ENCODE measurements at places on chromosomes 11 and 22.

DNA sequence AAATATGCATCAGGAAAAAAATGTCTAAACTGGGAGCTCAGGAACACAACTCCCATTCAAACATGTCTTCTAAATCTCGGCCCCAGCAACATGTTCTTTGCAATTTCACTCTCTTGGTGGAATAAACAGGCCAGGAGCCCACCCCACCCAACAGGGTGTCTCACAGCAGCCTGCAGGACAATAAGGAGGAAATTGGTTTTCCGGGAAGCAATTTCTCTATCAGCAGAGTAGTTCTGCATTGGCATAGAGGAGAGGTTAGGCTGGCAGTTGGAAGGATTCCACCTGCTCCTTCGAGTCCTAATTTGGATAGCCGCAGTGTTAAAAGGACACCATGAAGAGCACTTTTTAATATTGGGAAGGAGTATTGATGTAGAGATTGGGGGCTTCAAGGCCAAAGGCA is 55.9 kb upstream of the BARX2 start:
- DNase-seq: no peak

DNA sequence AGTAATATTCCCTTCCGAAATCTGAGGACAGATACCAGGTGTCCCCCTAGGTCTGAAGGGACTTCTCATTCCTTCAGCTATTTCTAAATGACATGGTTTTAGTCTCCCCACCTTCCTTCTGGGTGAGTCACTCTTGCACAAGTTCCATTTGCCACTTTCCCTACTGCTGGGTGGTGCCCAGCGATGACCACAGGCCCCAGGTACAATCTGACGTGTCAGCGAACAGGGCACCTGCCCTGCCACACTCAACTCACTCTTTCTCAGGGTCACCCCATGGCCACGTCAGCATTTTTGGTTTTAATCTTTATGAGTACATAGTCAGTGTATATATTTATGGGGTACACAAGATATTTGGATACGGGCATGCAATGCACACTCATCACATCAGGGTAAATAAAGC is 17.2 kb downstream of the POU2AF1 start:
- no peak for DNase-seq

- DNase-seq: no peak
Observed at GRCh38 chr11:45859661-45860140, 12.4 kb downstream of the CRY2 start.

DNA sequence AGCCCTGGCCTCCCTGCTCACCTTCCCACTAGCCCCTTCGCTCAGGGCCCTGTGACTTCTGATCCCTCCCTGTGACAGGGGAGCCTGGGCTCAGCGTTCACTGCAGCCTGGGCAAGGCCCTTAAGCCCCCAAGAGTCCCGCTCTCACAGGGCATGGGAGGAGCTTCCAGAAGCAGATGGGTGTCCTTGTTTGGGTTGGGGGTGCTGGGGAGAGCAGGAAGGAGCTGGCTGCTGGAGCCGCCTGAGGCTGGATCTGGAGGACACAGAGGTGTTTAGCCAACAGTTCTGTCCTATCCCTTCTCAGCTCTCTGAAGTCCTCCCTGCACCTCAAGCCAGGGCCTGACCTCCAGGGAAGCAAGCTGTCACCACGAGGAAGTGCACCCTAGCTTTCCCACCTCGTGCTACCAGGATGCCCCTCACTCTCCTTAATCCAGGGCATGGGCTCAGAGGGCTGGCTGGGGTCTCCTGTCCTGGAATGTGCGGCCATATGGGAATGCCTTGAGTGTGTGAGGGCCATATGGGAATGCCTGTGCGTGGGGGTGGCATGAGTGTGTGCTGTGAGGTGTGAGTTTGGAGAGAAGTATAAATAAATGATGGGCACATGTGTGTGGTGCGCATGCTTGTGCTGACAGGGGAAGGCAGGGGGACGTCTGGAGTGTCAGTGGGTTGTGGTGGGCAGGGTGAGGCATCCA is 25.0 kb upstream of the TUB start:
- no peak for DNase-seq

DNA sequence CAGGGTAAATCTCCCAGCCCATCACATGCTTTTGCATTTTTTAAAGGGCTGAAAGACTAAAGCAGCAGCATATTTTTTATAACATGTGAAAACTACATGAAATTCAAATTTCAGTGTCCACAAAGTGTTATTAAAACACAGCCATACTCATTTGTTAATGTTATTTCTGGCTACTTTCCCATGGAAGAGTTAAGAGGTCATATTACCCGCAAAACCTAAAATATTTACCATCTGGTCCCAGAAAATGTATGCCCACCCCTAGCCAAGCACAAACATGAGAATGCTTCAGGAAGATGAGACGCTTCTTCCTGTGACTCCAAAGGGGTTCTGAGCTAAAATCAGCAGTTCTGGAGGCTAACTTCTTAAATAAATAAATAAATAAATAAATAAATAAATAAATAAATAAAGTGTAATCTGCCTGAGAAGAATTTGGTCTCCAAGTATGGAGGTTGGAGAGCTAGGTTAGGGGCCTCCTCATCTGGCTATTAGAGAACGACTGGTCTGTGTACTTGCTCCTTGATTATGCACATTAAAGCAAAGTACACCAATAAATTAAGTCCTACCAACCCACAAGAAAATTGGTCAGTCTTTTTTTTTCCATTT is 9.7 kb downstream of the IMMP1L start:
- no peak for DNase-seq

GRCh38 chr22:24140357-24140756 is 40.9 kb upstream of the SUSD2 start:
- DNase-seq: peak; percentile 15

DNA sequence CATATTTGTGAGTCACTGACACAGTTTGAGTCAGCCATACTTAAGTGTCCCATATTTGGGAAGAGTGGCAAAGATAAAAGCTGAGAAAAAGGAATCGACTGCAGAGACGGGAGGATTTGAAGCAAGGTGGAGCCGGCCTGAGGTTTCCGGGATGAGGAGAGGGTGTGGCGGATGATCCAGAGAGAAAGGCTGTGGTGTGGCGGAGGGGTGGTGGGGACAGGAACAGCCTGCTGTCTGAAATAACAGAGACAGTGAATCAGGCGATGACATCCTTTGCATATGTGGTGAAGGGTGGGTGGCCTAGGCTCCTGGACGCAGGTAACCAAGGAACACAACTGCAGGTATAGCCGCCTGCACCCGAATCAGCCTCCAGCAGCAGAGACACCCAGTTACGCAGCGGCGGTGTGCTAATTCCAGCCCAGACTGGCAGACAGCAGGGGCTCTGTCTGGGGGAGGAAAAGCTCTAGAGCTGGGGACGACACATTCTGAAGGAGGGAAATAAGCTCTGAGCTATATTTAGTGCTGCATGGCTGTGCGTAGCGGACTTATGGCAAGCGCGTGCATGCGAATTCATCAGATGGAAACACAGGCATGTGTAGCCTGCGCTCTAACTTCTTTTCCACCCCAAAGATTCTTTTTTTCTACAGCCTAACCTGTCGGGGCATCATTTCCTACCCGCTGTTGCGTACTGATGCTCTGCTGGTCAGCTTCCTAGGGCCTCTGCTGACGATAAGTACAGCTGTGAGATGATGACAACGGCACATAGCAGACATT is 62.7 kb upstream of the BARX2 start:
- no peak for DNase-seq

All from GF-D8 (cell line).